Activated CD4-positive, alpha-beta T cell treated with anti-CD3 and anti-CD28 coated beads for 4 hours (primary cell): ENCODE measurements at places on chromosomes 2 and 18.
A peak's percentile ranks its signal among the peaks of the same experiment; 100 is the strongest.

- no peak for DNase-seq
Measured at GRCh38 chr2:20165677-20166509, 59.0 kb downstream of the SDC1 start.

GRCh38 chr2:96868555-96869280, 1.2 kb downstream of the SEMA4C start:
- DNase-seq: peak; percentile 42

- DNase-seq: no peak
Measured at GRCh38 chr2:197626965-197627625, 48.3 kb downstream of the RFTN2 start.

- no peak for DNase-seq
Measured at GRCh38 chr18:56541340-56541739, 97.1 kb downstream of the TXNL1 start.

DNA sequence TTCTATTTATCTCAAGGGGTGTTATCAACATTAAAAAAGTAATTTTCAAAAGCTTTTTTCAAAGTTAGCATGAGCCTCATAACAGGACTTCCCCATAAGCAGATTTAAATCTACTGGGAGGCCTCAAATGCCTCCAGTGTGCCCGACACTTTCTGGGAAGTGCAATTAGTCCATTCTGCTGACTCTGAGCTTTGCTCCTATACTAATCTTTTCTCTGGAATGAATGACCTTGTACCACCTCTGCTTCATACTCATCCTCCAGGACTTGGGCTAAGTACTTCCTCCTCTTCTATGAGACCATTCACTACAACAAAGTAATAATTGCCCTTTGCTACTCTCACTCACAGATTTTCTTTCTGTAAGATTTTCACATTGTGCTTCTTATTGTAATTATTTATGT, 111.1 kb downstream of the RIT2 start:
- DNase-seq: no peak

DNA sequence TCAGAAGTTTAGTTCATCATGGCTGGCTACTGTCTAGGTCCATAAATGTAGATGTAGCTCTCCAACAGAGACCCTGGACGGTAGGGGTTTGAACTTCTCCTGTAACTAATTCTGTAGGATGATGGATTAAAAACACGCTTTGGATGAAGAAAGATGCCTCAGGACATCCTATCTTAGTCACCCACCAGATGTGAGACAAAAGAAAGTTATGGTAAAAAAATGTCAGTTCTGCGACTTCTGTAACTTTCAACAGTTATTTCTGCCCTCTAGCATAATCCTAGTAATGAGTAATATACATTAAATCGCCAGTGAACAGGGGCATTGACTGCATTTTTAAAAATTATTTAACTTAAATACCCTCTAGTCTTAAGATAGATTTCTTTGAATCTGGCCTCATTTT, 210.1 kb upstream of the LRATD1 start:
- no peak for DNase-seq

DNA sequence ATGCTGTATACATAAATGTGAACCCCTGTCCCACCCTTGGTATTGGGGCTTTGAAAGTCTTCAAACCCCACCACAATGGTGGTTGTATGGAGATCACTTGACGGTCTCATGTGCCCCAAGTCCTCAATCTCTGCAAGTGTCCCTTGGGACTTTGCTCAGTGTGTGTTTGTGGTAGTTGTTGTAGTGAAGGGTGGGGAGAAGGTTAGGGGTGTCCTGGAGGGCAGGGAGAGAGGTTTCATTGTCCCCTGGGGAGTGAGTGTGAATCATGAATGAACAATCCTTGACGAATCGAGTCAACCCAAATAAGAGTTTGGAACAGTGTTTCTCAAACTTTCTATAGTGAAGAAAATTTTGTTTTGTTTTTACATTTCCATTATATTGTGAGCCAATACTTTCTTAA, 28.1 kb downstream of the COL4A3 start:
- DNase-seq: no peak

DNA sequence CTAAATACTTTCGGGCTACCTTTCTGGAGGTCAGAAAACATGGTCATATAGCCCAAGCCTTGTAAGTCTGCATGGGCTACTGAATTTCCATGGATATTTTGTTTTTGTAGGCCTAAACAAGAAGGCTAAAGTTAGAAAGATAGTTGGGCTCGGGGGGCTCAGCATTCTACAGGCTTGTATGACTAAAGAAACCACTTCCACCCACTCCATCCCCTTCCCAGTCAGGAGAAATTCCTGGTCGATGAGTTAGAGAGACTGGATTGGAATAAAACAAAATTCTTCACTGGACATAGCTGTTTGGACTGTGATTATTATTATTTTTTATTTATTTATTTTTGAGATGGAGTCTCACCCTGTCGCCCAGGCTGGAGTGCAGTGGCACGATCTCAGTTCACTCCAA, 539.4 kb upstream of the TNP1 start:
- no peak for DNase-seq

DNA sequence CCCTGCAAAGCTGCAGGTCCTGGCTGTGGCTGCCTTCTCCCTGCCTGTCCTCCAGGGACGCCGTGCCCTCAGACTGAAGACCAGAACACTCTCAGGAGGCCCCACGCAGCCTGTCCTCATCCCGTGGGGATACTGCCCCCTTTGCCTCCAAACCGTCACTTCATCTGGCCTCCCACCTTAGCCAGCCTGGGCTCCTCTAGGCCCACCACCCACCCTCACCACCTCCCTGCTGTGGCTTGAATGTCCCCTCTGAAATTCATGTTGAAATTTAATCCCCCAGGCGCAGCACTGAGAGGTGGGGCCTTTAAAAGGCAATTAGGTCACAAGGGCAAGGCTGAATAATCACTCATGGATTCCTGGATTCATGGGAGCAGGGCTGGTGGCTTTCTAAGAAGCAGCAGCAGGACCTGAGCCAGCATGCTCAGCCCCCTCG, 198.2 kb downstream of the SEPTIN10 start:
- no peak for DNase-seq

GRCh38 chr2:85737961-85738360, 15.8 kb upstream of the ATOH8 start:
- no peak for DNase-seq

DNA sequence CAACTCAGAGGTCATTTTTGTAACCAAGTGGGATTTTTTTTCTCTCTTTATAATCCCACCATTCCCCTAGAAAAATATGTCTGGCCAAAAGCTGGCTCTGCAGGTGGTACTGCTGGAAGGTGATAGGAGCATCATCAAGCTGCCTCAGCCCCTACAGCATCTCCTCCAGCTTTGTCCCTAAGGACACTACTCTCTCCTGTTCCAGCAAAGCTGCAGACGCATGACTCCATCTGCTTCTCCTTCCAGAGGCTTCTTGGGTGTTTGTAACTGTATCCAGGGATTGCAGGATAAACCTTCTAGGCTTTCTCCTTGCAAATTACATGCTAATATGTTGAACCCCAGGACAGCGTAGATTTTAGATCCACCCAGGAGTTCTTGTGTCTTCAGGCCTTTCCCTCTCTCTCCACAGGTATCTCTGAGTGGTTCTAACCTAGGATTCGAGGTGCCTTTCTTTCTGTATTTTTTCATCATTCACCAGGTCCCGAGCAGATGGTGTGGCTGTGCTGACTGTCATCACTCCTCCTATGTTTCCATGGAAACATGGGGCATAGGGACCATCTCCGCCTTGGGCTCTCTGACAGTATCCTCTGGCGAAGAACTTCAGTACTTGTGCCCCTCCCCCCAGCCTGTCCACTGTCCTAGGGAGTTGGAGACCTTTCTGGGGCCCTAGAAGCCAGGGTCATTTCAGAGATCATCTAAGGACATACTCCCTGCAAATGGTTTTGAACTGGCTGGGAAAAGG, 34.3 kb downstream of the AFF3 start:
- DNase-seq: no peak

GRCh38 chr18:47893939-47894699, 36.3 kb downstream of the SMAD2 start:
- no peak for DNase-seq

DNA sequence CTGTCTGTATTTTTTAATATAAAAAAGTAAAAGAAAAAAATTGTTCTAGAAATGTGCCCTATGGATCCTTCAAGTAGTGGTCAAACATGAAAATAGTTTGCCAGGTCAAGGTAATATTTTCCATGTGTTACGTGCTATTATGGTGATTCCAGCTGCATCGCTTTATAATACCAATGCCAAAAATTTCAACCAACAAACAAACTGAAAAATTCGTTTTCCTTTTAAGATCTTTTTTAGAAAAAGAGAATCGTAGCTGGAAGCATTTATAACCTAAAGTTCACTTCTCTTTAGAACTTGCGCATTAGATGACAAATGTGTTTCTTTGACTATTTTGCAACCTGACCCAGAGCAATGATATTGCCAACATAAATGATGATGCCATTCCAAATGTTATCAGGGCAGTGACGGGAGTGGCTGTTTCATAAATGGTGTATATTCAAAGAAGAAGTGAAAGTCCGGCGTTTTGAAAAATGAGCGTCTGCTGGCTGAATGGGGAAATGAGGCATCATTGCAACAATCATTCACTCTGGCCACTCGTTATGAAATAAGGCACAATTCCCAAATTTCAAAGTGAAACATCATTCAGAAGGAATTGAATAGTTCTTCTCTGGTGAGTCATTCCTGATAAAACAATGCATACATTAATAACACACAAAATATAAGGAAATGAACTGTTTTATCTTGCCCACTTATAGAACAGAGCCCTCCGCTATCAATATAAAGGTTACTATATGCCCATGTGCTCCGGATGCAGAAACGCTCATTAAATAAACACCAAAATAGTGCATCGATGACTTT, 297.4 kb downstream of the TGIF1 start:
- no peak for DNase-seq

- no peak for DNase-seq
Measured at GRCh38 chr2:26634636-26635230, 6.4 kb downstream of the CIB4 start.

DNA sequence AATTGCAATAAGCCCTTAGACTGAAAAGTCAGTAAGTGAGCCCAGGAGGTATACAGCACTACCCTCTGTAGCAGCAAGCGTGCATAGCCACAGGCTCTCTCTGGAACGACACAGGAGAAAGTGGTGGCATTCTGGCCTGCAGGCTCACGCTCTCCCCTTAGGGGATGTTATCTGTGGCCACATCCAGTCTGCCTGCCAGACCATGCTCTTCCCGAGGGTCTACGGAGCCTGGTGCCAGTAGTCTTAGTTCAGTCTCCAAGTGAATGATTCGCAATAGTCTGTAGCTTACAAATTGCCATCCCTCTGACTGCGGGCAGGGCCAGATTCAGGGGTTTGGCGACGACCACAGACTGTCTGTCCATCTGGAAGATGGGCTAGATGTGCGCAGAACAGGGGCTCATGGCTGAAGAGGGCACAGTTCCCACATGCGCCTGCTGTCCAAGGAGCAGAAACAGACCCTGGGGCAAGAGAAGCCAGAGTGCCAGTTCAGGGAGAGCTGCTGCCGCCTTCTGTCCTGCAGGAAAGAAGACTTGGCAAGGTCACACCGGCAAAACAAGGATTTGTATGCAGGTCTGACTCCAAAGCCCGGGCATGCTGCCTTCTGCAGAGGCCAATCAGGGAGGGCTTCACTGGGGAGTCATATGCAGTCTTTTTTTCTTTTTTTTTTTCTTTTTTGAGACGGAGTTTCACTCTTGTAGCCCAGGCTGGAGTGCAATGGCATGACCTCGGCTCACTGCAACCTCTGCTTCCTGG, 3.5 kb upstream of the KLF11 start:
- no peak for DNase-seq

GRCh38 chr18:65527879-65528633, 222.8 kb upstream of the CDH7 start:
- no peak for DNase-seq

DNA sequence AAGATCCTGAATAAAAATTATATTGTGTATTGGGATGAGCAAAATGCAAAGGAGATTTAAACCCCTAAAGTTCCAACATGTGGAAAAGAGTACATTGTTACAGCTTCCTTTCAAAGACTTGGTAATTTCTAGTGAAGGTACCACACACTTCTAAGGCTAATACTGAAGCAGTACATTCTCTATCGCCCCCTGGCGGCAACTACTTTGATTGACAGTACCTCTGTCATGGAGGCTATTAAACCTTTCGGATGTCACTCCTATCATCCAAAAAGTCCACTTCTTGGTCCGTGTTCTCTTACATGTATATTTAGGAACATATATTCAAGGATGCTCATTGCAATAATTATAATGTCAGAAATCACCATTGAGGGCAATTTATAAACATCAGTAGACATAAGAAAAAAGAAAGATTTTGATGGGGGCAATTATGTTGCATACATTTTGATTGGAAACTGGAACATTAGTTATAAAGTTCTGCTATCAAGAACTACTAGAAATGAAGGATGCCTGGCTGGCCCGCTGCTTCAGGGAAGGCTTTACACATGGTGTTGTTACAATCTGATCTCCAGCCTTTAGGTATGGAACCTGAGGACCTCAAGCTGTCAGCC, 601.6 kb downstream of the CPS1 start:
- DNase-seq: peak; percentile 54

DNA sequence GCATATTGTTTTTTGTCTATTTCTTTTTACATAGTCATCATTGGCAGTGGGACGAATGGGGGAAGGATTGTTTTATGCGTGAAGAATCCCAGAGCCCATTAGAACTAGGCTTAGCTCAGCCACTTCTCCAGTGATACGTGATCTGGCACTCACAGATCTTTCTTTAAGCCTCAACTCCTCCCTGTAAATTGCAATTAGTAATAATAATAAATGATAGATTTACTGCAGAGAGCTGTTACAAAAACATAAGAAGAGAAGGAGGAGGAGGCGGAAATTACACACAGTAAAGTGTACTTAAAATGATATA, 629.3 kb downstream of the NRXN1 start:
- no peak for DNase-seq

GRCh38 chr2:151052850-151053660, 208.6 kb downstream of the RBM43 start:
- DNase-seq: no peak

- DNase-seq: no peak
Measured at GRCh38 chr2:207240649-207241048, 74.9 kb upstream of the KLF7 start.
